Muscle of arm (tissue), 14 donors: ENCODE measurements at places on chromosomes 11 and 22.
A peak's percentile ranks its signal among the peaks of the same experiment; 100 is the strongest.

GRCh38 chr11:134244593-134244992, 8.6 kb downstream of the THYN1 start:
- DNase-seq = no peak

- no peak for DNase-seq
Observed at GRCh38 chr11:26851291-26851690, 129.4 kb upstream of the SLC5A12 start.

DNA sequence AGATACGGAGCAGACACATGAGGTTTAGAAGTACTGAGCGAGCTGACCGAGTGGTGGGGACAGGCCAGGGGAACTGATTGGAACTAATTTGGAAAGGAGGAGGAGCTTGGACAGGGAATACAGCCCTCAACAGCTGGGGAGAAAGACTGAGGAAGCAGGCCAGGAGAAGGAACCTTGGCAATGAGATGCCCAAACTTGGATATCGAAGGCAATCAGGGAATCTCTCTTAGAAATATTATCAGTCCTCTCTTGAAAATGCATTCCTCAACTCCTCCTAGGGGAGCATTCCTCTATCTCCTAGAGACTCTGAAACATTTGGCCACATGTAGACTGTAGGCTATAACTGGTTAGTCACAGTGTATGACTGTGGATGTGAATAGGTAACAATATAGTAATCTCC, 284.6 kb downstream of the GUCY1A2 start:
- peak; percentile 11 for DNase-seq

GRCh38 chr22:17797721-17798559, 23.7 kb upstream of the BID start:
- DNase-seq = peak; percentile 19

GRCh38 chr22:48613566-48614200, 1214.0 kb downstream of the BRD1 start:
- DNase-seq = no peak

DNA sequence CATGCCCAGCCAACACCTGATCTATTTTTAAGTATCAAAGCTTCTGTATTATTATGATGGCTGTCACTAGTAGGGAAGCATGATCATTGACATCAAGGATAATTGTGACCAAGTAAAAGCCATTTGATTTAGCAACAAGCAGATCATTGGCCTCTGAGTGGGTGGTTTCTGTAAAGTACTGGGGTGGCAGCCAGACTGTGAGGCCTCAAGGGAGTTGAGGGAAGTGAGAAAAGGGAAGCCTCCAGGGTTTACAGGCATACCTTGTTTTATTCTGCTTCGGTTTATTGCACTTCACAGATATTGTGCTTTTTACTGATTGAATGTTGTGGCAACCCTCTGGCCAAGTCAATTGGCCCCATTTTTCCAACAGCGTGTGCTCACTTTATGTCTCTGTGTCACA, 60.1 kb downstream of the PRR5L start:
- DNase-seq = no peak

- no peak for DNase-seq
Observed at GRCh38 chr11:71109586-71109985, 142.8 kb downstream of the SHANK2 start.

GRCh38 chr11:119617340-119617713, 111.7 kb downstream of the NECTIN1 start:
- DNase-seq = no peak

DNA sequence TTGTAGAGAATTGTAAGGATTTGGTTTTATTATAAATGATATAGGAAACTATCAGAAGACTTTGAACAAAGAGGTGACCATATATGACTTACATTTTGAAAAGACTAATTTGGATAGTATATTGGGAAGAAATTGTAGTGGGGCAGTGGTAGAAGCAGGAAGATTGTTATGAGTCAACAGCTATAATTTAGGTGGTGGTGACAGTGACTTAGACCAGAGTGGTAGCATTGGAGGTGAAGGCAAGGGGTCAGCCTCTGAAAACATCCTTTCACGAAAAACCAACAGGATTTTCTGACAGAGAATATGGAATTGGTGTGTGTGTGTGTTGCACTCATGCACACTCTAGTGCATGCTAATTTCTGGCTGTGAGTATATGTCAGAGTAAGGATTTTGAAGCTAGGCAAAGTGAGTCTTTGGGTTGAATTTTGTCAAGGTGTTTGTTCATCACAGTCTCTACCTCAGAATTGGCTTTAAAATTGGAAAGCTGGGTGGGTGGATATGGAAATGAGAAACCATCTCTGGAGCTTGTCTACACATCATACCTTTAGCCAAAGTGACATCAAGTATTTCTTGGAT, 8.2 kb upstream of the HBE1 start:
- no peak for DNase-seq

GRCh38 chr11:64126796-64127195, 39.1 kb downstream of the MACROD1 start:
- no peak for DNase-seq

- no peak for DNase-seq
Observed at GRCh38 chr11:10440401-10440800, 14.7 kb upstream of the AMPD3 start.

- DNase-seq = no peak
Observed at GRCh38 chr11:123082977-123083376, 21.0 kb upstream of the HSPA8 start.

DNA sequence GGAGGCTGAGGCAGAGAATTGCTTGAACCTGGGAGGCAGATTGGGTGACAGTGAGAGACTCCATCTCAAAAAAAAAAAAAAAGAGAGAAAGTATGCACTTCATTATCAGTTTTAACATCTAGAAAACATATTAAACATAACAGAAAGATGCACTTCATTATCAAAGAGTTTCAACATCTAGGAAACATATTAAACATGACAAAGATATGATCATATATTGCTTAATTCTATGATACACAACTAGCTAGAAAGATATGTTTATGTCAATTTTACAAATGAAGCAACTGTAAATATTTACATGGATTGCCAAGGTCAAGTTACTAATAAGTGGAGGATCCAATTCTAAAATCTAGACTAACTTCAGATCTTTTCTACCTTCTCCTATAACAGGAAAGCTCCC, 50.4 kb upstream of the CTSC start:
- no peak for DNase-seq

DNA sequence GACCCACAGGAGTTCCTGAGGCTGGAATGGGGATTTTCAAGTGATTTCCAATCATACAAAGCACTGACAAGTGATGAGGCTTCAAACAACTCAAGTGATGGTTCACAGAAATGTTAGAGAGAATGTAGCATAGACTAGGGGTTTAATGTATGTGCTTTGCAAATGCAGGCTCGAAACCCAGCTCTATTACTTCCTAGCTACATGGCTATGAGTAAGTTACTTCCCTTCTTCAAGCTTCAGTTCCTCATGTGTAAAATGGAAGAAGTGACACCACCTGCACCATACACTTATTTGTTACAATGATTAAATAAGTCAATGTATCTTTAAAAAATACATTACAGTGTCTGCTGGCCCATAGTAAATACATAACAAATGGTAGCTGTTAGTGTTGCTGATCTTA, 139.8 kb downstream of the CCDC81 start:
- no peak for DNase-seq
